ENCODE measurements at places on chromosomes 12 and 14.

- DNase-seq: peak; percentile 73
Observed at GRCh38 chr12:105084251-105085250, at the start of gene ALDH1L2. TSS of gene ALDH1L2 (minus strand) at chr12:105084458. CDS start at chr12:105084436, 22 bp downstream.

GRCh38 chr14:74554742-74555362 is 57.2 kb downstream of the LTBP2 start:
- no peak for DNase-seq

DNA sequence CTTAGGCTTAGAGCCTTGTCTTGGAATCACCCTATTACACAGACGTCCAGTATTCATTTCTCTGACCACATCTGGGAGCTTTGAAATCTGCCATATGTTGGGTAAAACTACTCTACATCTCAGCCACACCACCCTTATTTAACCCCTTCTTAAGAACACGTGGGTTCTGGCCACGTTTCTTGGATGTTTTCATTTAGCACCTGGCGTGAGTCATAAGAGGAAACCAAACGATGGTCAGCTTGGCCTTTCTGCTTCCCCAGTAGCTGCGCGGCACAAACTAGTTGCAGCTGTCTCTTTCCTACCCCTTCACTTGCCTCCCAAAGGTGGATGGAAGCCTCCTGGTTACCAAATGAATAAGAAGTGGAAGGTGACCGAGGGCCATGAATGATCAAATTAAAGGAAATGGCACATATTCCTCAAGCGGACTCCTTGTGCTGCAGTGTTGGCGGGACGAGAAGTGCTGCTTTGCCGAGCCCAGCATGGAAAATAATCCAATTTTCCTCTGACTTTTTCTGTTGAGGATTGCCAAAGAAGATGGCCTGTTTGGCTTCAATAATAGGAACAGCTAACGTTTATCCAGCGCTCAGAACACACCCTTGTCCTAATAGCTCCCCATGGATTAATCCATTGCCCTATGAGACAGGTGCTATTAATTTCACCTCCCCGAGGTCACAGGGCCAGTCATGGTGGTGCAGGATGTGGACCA is 154.1 kb downstream of the ZNF664 start:
- no peak for DNase-seq

- DNase-seq: peak; percentile 92
Observed at GRCh38 chr14:96275177-96276112, 19.4 kb downstream of the BDKRB1 start.

DNA sequence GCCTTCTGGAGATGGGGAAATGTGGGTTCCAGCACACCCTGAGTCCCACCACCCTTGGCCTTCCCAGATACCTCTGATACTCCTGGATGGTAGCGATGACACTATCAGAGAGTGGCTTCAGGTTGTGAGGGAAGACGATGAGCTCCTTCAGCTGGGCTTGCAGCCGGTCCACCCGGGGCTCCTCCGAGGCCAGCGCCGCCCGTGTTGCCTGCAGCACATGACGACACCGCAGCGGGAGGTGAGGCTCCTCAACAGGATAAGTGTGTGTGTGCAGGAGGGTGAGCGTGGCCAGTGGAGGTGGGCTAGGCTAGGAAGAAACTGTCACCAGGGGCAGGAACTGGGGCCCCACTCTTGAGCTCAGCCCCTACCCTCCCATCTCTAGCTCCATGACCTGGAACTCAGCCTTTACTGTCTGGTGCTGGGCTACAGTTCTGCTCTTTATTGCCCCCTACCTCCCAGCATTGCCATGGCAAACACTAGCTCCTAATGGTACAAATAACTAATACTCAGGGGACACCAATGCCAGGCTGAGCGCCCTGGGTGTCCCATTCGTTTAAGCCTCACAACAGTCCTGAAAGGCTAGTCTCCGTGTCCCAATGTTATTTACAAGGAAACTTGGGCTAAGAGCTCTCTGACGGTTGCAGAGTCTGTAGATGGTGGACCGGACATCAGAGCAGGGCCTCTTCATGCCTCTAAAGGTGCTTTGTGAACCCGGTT is 64.1 kb downstream of the SYNE3 start:
- DNase-seq: peak; percentile 60

GRCh38 chr14:23365036-23365731 is at the start of gene EFS:
TSS of gene EFS (minus strand) at chr14:23365172. CDS start at chr14:23365025, 147 bp downstream.
- no peak for DNase-seq

DNA sequence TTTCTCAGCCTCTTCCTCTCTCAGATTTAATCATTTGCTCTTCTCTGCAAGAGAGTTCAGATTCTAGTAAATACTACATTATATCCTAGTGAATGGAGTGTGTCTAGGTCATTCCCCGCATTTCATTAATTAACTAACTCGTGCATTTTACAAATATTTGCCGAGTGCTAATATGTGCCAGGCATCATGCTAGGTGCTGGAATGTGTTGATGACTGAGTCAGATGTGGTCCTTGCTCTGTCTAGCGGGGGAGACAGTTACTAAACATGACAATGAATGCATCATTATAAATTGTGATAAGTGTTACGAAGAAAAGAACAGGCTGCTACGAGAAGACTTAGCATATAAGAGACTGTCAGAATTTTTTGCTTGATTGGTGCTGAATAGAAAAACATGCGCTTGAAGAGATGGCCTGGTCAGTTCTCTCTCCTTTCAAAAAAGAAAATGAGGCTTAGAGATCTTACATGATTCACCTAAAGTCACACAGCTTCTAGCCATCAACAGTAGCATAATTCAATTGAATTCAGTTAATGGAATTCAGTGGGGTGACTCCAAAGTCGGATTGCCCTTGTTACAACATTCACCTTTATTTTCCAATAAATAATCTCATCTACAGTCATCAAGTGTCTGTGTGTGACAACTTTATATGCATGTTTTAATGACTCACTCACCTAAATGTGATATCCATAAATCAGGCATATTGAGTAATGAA is 48.7 kb upstream of the MAX start:
- no peak for DNase-seq

DNA sequence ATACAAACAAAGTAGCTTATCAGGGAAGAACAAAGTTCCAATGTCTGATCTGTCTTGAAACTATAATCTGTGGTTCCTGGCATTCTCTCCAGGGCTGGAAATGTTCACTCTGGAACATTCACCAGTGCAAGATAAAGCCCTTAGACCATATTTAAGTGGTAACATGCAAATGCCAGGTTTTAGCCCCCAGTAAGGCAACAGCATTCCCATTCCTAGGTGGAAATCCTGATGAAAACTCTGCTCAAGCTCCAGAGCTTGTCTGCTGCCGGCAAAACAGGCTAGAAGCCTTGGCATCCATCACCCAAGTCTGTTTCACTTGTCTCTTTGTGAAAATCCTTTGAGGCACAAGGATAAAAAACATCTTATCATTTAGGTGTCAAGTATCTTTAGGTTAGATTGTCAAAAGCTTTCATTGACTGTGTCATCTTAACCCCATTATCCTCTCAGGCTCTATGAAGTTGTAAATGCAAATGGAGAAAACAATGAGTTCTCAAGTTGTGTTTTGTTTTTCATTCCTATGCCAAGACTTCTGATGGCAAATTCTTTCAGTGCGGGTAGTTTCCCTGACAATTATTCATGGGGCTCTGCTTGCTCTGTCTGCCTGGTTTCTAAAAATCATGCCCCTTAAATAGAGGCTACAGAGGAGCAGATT is 344.7 kb downstream of the NELL2 start:
- no peak for DNase-seq

GRCh38 chr12:94667031-94667540 is 16.7 kb upstream of the TMCC3 start:
- DNase-seq: no peak

GRCh38 chr12:56718149-56718548 is 7.0 kb downstream of the NACA start:
- DNase-seq: no peak

DNA sequence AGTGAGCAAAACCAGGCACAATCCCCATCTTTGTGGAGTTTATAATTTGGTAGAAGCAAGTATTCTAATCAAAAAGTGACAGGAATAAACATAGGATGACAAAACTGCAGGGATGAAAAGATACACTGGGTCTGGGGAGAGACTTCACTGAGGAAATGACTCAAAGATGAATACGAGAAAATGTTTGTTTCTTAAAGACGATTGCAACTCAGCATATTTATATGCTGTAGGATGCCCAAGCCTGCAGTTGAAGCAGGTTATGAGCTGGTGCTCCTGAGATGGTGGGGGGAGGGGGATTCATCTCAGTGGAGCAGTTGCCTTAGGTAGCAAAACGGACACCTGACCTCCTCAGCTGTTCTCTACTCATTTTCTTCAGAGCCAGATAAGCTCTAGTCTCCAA is 13.4 kb upstream of the SLC38A4 start:
- DNase-seq: no peak
